Naive B cell (primary cell): ENCODE measurements at places on chromosomes 3 and 15.
A peak's percentile ranks its signal among the peaks of the same experiment; 100 is the strongest.

DNA sequence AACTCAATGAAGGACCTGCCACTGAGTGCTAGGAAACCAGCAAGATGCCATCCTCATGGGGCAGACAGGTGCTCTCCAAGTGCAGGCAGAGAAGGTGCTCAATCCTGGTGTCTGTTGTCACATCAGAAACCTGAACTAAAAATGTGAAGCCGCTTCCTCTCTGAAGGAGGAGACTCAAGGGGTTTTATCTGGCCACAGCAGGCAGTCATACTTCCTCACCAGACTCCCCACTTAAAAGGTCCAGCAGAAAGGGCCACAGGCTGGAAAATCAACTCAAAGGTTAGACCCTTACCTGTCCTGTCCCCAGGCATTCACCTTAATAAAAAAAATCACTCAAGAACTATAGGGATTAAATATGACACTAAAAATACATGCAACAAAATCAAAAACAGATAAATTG is 4.8 kb downstream of the CCDC12 start:
- DNase-seq, result no peak

DNA sequence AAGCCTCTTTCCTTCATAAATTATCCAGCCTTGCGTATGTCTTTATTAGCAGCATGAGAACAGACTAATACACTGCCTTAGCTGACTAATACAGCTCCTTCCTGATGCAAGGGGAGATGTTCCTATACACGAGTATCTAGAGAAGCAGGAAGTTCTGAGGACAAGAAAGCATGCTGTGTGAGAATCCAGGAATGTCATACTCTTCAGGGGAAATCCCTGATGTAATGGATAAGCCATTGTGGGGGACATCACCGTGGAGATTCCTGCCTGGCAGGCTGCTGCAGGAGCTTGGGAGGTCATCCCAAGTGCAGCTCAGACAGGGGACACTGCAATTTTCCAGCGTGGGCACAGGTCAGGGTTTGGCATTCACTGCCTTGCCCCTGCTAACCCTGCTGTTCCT is 476.9 kb downstream of the NR2F2 start:
- no peak for DNase-seq

DNA sequence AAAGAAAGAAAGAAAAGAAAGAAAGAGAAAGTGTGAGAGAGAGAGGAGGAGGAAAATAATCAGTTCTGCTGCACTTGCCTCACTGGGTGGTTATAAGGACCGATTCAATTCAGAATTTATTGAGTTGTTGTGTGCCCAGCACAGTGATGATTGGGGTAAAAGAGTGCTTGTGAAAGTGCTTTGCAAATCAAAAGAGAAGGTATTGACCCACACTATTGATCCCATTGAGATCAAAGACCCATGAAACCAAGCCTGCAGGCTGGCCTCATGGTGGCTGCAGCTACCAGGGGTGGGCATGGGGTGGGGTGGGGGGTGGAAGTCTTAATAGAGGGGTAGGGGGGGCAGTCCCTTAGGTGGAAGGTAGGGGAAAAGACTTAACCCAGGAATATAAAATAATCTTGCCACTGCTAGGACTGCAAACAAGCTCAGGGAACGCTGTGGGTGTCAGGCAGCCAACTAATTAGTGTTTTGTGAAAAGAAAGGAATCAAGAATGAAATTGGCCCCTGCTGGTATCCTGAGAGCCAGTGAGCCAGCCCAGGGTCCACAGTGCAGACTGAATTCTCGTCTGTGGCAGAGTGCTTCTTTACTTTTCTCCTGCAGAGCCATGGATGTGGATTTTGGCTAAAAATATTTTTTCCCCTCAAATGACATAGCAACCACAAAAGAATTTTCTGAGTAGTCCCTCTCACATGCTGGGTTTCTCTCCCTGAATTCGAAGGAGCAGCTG is 34.2 kb downstream of the CLEC3B start:
- no peak for DNase-seq

DNA sequence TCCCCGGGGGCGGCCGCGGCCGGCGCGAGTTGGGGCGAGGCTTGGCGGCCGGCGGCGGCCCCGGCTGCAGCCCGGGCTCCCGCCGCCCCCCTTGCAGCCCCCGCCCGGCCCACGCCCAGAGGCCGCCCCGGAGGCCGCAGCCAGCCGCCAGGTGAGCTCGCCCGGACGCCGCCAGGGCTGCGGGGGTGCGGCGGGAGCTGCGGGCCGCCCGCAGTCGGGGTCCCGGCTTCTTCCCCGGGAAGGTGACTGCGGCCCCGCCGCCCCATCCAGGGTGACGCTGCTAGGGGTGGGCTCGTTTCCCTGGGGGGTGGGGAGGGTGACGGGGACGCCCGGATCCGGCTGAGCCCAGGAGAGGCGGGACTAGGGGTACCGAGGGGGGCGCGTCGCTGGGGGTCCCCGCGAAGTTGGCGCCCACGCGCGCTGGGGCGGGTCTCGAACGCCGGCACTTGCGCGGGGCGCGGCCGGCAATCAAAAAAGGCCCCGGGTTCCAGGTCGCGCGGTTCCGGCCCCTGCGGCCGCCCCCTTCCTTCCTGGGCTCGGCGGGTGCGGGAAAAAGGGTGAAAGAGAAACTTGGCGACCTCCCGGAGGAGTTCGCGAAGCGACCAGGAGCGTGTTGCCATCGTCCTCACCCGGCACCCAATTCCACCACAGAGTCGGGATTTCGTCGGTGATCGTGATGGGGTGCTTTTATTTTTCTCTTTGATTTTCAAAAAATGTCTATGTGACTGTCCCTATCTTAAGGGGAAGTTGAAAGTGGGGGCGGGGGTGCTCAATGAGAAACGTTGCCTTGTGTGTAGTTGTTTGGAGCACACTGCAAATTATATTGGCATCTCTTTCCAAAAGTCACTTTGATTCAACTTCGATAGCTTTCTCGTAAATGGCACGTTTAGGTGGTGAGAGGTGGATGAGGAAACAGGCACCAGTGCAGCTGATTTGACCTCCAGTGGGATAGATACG is 619 bp downstream of the ATXN7 start:
- DNase-seq, result peak; percentile 58

GRCh38 chr15:77034695-77035489 is 36.0 kb downstream of the TSPAN3 start:
- DNase-seq, result peak; percentile 40

DNA sequence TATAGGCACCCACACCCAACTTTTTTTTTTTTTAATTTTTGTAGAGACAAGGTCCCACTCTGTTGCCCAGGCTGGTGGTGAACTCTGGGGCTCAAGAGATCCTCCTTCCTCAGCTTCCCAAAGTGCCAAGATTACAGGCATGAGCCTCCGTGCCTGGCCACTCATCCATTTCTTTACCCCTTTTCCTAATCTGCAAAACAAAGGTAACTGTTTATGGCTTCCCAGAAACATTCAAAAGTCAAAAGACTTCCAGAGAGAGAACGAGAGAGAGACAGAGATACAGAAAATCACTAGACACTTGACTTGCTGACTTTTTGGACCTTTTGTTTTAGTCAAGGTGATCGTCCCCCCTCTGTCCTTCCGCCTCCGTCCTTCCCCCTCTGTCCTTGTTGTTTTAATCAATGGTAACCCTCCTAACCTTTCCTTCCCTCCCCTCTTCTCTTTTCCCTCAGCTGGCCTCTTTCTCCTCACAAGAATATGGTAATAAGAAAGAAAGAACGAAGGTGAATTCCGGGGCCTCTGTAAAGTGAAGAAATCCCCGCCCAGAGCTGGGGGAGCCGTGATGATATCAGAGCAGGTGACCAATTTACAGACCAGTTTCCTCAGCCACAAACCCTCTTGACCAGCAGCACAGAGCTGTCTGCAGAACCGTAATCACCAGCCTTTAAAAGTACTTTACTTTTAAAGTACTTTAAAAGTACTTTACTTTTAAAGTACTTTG is 21.9 kb downstream of the KLHL6 start:
- DNase-seq, result no peak

- no peak for DNase-seq
Measured at GRCh38 chr3:17967953-17968607, 225.6 kb upstream of the TBC1D5 start.

- DNase-seq, result no peak
Measured at GRCh38 chr15:49494842-49495241, 71.8 kb downstream of the FGF7 start.

GRCh38 chr15:43958861-43959330 is 132.1 kb downstream of the WDR76 start:
- no peak for DNase-seq

GRCh38 chr15:48458876-48459275 is 127.6 kb downstream of the DUT start:
- no peak for DNase-seq

DNA sequence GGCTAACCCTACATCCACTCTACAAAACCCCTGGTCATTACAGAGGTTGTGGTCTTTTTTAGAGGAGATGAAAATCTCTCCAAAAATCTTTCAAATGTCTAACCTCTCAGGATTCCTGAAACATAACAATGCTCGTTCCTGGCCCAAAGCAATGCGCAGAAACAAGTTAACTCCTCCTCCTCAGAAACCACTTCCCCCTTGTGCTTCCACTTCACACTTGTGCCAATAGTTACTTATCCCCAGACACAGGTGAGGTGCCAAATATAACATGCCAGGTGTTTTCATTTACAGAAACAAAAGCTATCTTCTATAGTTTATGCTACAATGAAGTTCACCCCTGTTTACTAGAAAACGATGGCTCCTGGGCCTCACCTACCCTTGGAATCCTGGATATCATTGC is 6.2 kb downstream of the NDUFAF1 start:
- DNase-seq, result no peak

- DNase-seq, result no peak
Measured at GRCh38 chr15:28978011-28978378, 92.2 kb downstream of the APBA2 start.

- DNase-seq, result no peak
Measured at GRCh38 chr3:168124291-168124690, 28.6 kb upstream of the GOLIM4 start.

- DNase-seq, result no peak
Measured at GRCh38 chr3:104437891-104438290, 928.8 kb upstream of the ALCAM start.

GRCh38 chr3:37941608-37942508 is 48.7 kb upstream of the VILL start:
- no peak for DNase-seq

GRCh38 chr3:37321863-37322262 is 147.5 kb upstream of the LRRFIP2 start:
- DNase-seq, result no peak

- DNase-seq, result peak; percentile 12
Measured at GRCh38 chr3:45665101-45665572, 24.1 kb upstream of the SACM1L start.

GRCh38 chr15:61943992-61944391 is 116.3 kb downstream of the VPS13C start:
- DNase-seq, result no peak

DNA sequence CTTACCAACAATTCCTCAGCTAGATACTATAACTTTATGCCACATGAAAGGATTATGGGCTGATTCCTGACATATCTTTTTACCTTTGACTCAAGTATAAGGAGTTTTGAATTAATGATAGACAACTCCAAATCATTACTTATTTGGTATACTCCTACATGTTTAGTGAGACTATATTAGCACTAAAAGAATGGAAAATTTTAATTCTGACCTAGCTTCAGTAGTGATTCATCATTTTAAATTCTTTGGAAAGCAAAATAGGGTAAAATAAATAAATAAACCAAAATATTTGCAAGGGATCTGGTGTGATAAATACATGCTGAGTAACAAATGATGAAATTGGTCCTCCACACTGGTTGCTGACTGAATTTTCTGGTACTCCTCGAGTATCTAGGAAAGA is 42.3 kb upstream of the VGLL3 start:
- DNase-seq, result no peak

DNA sequence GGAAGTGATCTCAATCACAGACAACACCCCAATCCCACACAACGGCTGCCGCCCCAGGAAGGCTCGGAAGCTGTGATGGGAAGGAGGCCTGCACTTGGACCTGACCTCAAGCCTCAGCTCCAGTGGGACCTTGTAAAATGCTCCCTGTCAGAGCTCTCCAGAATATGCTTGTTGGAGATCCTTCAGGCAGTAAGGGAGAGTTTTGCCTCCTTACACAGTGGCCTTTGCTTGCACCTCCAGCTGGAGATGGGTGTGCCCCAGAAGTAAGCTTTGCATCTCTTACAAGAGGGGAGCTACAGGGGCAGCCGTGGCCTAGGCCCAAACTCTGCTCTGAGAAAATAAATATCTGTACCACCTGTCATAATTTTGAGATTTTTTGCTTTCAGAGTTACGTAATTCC is 10.4 kb downstream of the MRPS11 start:
- no peak for DNase-seq

DNA sequence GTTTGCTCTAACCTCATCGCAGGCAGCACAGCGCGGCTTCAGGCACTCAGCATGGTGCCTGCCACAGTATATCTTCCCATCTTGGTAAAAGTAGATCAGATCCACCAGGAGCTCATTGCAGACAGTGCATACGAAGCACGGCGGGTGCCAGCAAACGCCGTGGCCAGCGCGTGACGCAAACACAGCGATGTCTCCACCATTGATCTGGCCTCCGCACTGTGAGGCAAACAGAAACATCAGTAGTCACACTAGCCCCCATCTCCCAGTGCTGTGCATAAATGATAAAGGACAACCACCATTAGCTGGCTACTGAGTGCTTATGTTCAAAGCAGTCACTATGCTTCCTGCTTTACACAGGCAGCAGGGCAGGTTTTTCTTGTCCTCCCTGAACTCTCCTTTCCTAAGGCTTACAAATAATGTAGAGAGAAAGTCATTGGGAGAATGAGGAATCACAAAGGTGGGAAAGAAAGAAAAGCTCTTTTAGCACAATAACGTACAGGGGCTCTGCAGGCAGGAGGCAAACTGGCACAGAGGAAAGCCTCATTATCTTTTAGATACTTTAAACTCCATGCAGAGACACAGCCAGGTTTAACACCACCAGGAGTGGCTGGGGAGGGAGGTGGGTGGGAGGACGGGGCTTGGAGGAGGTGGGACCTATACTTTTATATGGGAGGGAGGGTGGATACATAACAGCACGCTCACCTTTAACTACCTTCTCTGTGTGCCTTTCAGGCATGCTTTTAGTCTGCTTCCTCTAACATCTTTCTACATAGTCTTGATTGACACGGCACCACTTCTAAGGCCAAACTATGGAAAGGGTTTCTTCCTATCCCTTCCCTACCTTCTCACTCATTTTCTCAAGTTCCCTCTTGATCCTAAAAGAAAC is 67.9 kb downstream of the PRICKLE2 start:
- DNase-seq, result no peak

- DNase-seq, result no peak
Measured at GRCh38 chr15:75723171-75723846, 10.7 kb upstream of the CSPG4 start.

DNA sequence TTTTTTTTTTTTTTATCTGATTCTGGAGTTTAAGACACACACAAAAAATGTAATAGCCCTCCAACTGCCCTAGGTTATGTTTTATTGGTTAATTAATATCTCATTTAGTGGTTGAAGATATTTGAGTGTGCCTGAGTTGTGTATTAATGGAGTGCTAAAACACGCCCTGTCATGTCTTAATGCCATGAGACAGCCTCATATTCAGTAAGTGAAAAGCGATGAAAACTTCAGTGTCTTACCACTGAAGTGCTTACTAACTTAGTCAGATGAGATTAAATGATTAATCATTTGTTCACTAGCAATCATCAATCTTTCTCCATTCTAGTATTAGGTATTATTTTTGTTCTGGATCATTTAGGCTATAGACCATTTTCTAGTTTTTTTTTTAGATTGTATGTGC is 544.7 kb upstream of the ROBO2 start:
- DNase-seq, result no peak

- DNase-seq, result peak; percentile 33
Measured at GRCh38 chr3:9862391-9863057, 17.5 kb downstream of the CIDEC start.

- no peak for DNase-seq
Measured at GRCh38 chr3:122232485-122232884, 49.0 kb downstream of the CASR start.

- no peak for DNase-seq
Measured at GRCh38 chr15:96121086-96121920, 209.2 kb upstream of the NR2F2 start.
